ENCODE measurements at places on chromosomes 4 and X.

GRCh38 chr4:177356206-177356605, 46.5 kb downstream of the NEIL3 start:
- no peak for DNase-seq

DNA sequence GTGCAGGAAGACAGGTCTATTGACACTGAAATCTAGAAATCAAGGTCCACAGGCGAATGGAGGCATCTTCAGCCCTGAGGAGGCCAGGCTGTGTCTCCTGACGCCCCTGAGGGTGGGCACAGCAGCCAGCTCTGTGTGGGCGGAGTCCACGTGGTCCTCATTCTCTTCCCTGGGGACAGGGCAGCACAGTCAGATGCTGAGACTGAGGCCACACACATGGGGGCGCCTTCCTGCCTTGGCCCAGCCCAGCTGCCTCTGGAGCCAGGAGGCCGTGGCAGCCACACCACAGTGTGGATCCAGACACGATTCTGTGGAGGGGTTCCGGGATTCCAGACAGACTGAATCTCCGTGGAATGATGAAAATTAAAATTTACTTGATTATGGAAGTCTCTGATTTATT, 20.8 kb downstream of the FGFR3 start:
- no peak for DNase-seq

DNA sequence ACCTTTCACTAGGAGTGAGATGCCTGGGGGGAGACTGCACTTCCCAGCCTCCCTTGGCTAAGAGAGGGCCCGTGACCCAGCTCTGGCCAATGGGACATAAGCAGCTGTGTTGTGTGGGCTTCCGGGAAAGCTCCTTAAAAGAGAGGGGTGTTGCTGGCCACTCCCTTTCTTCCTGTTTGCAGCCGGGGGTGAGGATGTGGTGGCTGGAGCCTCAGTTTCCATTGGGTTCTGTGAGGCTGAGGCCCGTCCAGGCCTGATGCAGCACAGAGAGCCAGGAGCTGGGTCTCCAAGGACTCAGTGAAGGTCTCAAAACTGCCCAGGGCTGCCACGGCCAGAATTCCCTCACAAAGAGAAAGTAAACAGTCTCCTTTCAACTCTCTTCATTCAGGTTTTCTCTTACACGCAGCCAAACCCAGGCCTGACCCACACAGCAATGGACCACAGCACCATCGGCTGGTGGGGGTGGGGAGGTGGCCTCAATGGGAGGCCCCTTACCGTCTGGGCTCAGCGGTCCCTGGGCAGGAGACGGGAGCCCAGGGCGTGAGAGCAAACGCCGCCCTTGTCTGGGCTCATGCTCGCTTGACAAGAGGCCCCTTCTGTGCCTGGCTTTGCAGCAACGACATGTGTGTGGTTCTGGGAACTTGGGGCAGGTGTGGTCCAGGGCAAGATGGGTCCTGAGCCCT, 6.6 kb downstream of the NKX1-1 start:
- DNase-seq = no peak

- no peak for DNase-seq
These were observed 22.5 kb upstream of the PRDX4 start for GRCh38 chrX:23644744-23645143.

GRCh38 chr4:150207871-150208270, 129.6 kb downstream of the DCLK2 start:
- no peak for DNase-seq

GRCh38 chr4:38137080-38137479, 176.9 kb downstream of the PTTG2 start:
- DNase-seq = no peak

All from immature natural killer cell (primary cell).